ENCODE measurements at places on chromosomes 13 and 19.

GRCh38 chr19:53041366-53041765, 3.2 kb upstream of the ERVV-2 start:
- H3K4me1 ChIP-seq, result no peaks in the 10 kb centered on the region
- no peaks in the 10 kb centered on the region for H3K27me3 ChIP-seq
- no peak for DNase-seq
- H3K27ac ChIP-seq, result no peak overlapping the region
- H3K4me3 ChIP-seq, result no peak overlapping the region

DNA sequence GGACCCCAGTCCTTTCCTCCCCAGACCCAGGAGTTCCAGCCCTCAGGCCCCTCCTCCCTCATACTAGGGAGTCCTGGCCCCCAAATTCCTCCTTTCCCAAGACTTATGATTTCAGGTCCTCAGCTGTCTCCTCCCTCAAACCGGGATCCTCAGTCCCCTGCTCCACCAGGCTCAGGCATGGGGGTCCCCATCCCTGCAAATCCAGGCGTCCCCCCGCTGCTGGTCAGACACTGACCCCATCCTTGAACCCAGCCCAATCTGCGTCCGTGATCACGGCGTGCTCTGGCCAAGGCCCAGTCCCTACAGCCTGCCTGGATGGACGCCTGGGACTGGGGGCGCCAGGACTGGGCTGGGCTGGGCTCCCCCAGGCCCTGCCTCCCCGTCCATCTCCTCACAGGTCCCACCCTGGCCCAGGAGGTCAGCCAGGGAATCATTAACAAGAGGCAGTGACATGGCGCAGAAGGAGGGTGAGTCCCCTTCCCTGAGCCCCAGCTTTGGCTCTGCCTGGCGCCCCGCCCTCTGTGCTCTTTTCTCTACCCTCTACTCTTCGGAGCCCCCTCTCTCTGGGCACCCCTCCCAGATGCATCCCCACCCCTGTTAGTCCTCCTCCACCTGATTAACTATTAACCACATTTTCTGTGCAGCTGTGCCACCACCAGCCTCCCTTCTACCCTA, 672 bp downstream of the HPN start:
- no peaks in the 10 kb centered on the region for H3K36me3 ChIP-seq
- no peak for DNase-seq
- H3K4me1 ChIP-seq, result peaks cover 31% of the 10 kb centered on the region
- H3K27ac ChIP-seq, result peak overlapping the region; percentile 67
- no peaks in the 10 kb centered on the region for H3K27me3 ChIP-seq

DNA sequence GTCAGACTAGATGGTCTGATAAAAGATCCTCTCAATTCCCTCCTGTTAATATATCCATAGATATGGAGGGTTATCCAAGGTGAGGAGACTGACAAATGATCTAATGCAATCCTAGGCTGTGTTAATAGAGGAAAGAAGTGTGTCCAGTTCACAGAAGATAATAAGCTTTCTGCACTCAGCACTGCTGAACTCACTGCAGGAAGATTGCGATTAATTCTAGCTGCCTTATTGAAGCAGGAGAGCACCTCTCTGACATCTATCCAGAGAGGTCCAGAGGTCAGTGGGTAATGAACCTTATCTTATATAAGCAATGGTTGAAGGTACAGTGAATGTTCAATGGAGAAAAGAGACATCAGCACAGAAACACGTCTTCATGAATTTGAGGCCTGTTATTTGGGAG, 75.9 kb upstream of the SLC10A2 start:
- DNase-seq, result no peak
- no peaks in the 10 kb centered on the region for H3K4me1 ChIP-seq
- no peak overlapping the region for H3K4me3 ChIP-seq
- H3K27ac ChIP-seq, result no peak overlapping the region
- no peaks in the 10 kb centered on the region for H3K36me3 ChIP-seq

DNA sequence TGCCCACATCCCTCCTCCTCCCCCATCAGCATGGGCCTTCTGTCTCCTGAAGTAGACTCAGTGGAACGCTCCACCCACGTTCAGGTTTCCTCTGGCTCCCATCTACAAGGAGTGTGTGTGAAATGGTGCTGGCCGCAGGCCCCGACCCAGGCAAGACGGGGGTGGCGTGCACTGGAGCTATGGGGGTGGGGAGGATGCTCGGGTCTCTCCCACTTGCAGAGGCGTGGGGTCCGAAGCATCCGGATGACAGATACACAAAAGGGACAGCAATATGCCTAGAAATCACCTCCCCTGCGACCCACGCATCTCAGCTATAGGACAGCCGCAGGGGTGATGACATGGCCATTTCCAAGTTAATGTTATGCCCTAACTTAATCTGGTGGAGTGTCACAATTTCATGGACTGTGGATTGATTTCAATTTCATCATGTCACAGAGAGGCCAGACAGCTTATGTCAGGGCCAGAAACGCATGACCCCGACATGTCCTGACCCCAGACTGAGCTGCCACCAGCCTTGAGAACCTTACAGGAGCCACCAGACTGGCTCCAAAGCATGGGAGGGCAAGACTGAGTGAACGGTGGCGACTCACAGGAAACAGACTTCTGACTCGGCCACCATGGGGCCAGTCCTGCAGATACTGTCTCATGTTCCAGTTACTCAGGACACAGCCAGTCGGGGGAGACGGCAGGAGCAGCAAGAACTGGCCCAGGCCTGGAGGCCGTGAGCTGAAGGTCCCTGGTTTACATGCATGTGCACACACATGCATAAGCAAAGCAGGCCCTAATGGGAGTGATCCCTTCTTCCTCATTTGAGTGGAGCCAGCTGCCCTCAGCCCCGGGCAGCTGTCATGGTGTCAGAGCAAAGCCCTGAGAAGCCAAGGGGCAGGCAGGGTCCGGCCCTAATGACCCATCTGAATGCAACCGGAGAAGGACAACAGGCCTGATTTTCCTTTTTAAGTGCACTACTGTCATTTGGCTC, 82.2 kb downstream of the SLC7A1 start:
- no peak for DNase-seq
- no peak overlapping the region for H3K27ac ChIP-seq
- no peaks in the 10 kb centered on the region for H3K4me1 ChIP-seq
- no peaks in the 10 kb centered on the region for H3K27me3 ChIP-seq
- H3K4me3 ChIP-seq, result no peak overlapping the region
- no peaks in the 10 kb centered on the region for H3K36me3 ChIP-seq

DNA sequence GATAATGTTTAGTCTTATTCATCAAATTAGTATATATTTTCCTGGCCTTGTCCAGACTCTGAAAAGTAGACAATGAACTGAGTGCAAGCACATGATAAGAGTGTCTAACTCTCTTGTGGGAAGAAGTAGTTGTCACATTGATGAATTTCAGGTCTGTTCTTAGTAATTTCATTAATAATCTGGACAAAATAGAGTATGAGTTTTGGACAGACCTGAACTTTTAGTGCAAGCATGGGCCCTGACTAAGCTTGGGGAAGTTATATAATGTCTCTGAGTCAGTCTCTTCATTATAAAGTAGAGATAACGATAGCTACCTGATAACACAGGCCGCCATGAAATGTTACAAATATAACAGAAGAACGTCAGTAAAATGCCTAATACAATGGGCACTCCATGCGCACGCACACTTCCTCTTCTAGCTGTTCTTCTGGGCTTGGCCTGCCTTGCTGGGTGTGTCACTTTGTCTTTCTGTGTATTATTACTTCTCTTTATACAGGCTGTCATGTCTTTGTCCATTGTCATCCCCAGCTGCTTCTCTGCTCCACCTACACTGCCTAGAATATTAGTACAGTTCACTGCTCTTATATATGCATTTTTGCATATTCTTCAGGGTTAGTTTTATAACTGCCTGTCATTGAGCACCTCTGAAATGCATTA, 129.1 kb upstream of the HTR2A start:
- no peak for DNase-seq
- H3K27ac ChIP-seq, result no peak overlapping the region
- H3K27me3 ChIP-seq, result no peaks in the 10 kb centered on the region
- no peaks in the 10 kb centered on the region for H3K36me3 ChIP-seq
- no peak overlapping the region for H3K4me3 ChIP-seq

DNA sequence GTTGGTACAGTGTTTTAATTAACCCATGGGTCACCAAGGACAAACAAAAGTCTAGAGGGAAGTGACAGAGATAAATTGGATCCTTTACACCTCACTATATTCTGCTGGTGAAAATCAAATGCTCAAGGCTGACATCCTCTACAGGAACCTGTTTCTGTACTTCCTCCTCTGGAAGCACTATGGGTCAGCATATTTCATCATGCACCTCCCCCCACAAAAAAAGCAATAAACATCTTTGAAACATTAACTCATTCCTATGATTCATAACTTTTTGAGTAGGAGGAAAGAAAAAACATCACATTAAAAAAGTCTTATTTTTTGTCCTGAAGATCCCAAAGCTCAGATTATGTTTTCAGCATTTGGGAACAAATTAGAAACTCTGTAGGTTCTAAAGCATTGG, 588.3 kb upstream of the SGCG start:
- H3K27me3 ChIP-seq, result no peaks in the 10 kb centered on the region
- no peaks in the 10 kb centered on the region for H3K36me3 ChIP-seq
- no peak overlapping the region for H3K4me3 ChIP-seq
- H3K4me1 ChIP-seq, result no peaks in the 10 kb centered on the region

- H3K36me3 ChIP-seq, result no peaks in the 10 kb centered on the region
- no peak overlapping the region for H3K27ac ChIP-seq
- H3K4me3 ChIP-seq, result no peak overlapping the region
- peaks cover 46% of the 10 kb centered on the region for H3K4me1 ChIP-seq
These were observed 302.0 kb downstream of the KLF12 start for GRCh38 chr13:73832128-73832588.

GRCh38 chr19:46295401-46296201, 1.2 kb upstream of the HIF3A start:
- H3K4me3 ChIP-seq, result no peak overlapping the region
- H3K27me3 ChIP-seq, result peaks cover 7% of the 10 kb centered on the region
- no peak for DNase-seq

- H3K4me1 ChIP-seq, result no peaks in the 10 kb centered on the region
- H3K36me3 ChIP-seq, result no peaks in the 10 kb centered on the region
- H3K27me3 ChIP-seq, result no peaks in the 10 kb centered on the region
- DNase-seq, result peak; percentile 15
These were observed 32.4 kb downstream of the RASA3 start for GRCh38 chr13:114099918-114100445.

GRCh38 chr13:74574964-74575728, 440.9 kb upstream of the KLF12 start:
- DNase-seq, result no peak
- H3K4me1 ChIP-seq, result no peaks in the 10 kb centered on the region
- H3K36me3 ChIP-seq, result no peaks in the 10 kb centered on the region

GRCh38 chr19:12606796-12607195, 3.8 kb downstream of the ZNF490 start:
- no peak overlapping the region for H3K27ac ChIP-seq
- H3K27me3 ChIP-seq, result no peaks in the 10 kb centered on the region
- H3K4me3 ChIP-seq, result no peak overlapping the region
- DNase-seq, result no peak
- peaks cover 66% of the 10 kb centered on the region for H3K36me3 ChIP-seq

DNA sequence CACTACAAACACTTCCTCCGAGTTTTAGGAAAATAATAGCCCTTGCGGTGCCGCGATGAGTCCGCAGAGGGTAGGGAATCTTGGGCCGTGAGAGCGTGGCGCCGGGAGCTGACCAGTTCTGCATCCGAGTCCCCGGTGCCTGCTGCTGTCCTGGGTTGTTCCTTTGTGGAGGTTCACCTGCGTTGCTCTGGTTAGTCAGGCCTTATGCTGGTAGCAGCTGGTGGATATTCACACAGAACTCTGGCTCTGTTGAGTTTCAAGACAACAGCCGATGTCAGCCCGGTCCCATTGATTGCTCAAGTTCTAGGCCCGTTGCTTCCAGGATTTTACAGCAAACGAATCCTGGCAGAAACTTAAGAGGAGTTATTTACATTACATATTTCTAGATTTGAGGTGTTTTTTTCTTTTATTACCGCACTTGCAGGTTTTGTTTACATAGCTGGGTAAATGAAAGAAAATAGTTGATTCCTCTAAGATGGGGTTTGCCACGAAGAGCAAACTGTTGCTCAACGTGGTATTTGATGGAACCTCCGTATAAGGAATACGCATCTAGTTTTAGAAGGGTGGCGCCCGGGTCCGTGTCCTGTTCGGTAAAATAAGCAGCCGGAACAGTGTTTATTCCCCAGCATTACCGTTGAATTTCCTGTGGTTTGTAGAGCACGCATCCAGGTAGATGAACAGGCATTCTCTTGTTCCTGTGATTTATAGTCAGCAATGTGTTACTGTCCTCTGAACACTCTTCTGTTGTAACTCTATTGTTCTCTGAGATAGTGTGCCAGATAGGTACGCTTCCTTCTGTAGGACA, 1.3 kb downstream of the CLDN10 start:
- no peaks in the 10 kb centered on the region for H3K36me3 ChIP-seq
- H3K4me3 ChIP-seq, result no peak overlapping the region
- H3K4me1 ChIP-seq, result no peaks in the 10 kb centered on the region
- H3K27ac ChIP-seq, result no peak overlapping the region

Measured in tibial nerve (tissue), 4 donors.